ENCODE measurements at places on chromosomes 3 and 15. TPM values are rescaled to one million over a fixed set of nuclear protein-coding genes. Genes with fewer than 3 reads are reported as not detected.
A peak's percentile ranks its signal among the peaks of the same experiment; 100 is the strongest.

Gene SERINC4
- 0.18 TPM for total RNA-seq

DNA sequence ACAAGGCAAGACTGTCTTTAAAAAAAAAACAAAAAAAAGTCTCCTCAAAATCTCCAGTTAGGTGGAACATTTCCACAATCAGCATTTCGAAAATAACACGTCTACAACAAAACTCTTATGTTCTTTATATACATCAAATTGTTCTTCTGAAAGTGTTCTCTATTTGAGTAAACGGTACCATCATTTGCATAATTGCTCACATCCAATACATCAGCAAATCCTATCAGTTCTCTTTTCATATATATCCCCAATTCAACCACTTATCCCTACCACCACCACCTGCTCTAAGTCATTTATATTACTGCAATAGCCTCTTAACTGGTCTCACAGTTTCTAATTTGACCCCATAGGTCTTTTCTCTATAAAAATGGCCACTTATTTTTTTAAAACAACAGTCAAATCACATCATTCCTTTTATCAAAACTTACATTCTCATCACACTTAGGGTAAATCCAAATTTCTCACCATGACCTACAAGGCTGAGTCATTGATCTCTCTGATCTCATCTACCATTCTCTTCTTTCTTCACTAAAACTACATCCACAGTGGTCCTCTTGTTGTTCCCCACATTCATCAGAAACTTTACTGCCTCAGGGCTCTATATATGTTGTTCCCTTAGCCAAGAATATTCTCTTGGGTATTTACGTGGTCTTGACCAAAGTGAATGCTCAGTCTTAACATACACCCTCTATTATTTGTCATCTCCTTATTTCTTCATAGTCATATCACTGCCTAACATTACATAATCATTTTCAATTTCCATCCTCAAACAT, 237.0 kb downstream of the SCAPER start:
- H3K4me1 ChIP-seq, result no peaks in the 10 kb centered on the region
- H3K27me3 ChIP-seq, result no peaks in the 10 kb centered on the region
- H3K27ac ChIP-seq, result no peak overlapping the region
- no peak for DNase-seq
- H3K36me3 ChIP-seq, result no peaks in the 10 kb centered on the region
- no peak overlapping the region for H3K4me3 ChIP-seq

DNA sequence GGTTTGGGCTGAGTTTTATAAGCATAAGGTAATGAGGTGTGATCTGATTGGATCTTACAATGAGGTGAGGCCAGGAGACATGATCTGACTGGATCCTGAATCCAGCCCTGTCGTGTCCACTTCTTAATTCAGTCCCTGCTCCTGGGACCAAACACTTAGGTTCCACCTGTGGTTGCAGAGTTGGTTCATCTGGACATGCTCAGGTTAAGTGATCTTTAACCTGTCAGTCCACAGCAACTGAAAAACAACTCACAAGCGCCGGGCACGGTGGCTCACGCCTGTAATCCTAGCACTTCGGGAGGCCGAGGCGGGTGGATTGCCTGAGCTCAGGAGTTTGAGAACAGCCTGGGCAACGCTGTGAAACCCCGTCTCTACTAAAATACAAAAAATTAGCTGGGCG, 679.3 kb upstream of the ALCAM start:
- no peak overlapping the region for H3K27ac ChIP-seq
- no peaks in the 10 kb centered on the region for H3K36me3 ChIP-seq
- H3K4me3 ChIP-seq, result no peak overlapping the region
- DNase-seq, result no peak
- no peaks in the 10 kb centered on the region for H3K4me1 ChIP-seq

GRCh38 chr3:155325263-155325835, 31.9 kb upstream of the STRIT1 start:
- no peaks in the 10 kb centered on the region for H3K4me1 ChIP-seq
- no peak overlapping the region for H3K27ac ChIP-seq
- no peak for DNase-seq

DNA sequence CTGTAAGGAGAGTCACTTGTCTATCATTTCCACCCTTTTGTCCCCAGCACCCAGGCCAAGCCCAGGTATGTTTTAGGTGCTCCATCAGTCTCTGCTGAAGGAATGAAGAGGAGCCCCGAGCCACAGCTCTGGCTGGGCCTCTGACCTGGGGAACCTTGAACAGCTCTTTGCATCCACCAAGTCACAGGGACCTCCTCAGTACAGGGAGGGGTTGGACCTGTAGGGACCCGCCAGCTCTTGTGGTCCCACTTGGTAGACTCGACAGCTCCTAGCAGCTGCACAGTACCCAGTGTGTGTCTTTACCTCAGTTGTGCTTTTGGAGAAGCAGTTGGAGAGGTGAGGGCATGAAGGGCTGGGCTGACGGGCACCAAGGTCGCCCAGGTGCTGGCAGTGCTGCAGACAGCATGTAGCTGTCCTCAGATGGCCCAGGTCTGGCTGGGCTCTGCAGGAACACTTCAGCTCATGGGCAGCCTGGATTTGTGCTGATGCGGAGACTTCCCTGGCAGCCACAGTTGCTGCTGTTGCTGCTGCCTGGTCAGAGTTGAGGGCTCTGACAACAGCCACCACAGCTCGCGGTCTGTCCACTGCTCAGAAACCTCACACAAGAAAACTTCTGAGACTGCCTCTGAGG, 123.6 kb downstream of the CACNA1D start:
- H3K4me1 ChIP-seq, result peaks cover 2% of the 10 kb centered on the region
- no peak overlapping the region for H3K27ac ChIP-seq

DNA sequence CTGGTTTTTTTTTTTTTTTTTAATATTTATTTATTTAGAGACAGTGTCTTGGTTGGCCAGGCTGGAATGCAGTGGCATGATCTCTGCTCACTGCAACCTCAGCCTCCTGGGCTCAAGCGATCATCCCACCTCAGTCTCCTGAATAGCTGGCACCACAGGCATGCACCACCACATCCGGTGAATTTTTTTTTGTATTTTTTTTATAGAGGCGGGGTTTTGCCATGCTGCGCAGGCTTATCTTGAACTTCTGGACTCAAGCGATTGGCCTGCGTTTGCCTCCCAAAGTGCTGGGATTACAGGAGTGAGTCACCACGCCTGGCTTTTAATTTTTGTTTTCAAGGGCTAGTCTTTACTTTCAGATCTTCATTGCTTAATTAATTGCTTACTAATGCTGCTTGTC, 13.1 kb downstream of the PCCB start:
- no peak overlapping the region for H3K4me3 ChIP-seq
- no peak for DNase-seq
- no peaks in the 10 kb centered on the region for H3K27me3 ChIP-seq
- H3K4me1 ChIP-seq, result no peaks in the 10 kb centered on the region
- H3K36me3 ChIP-seq, result peaks cover 16% of the 10 kb centered on the region

- no peak overlapping the region for H3K4me3 ChIP-seq
- H3K27ac ChIP-seq, result no peak overlapping the region
- DNase-seq, result no peak
- H3K27me3 ChIP-seq, result no peaks in the 10 kb centered on the region
- H3K4me1 ChIP-seq, result no peaks in the 10 kb centered on the region
- H3K36me3 ChIP-seq, result no peaks in the 10 kb centered on the region
These were observed 225.7 kb upstream of the PPP2R3A start for GRCh38 chr3:135739779-135740178.

Gene RPSA
- 1,053 TPM for total RNA-seq

DNA sequence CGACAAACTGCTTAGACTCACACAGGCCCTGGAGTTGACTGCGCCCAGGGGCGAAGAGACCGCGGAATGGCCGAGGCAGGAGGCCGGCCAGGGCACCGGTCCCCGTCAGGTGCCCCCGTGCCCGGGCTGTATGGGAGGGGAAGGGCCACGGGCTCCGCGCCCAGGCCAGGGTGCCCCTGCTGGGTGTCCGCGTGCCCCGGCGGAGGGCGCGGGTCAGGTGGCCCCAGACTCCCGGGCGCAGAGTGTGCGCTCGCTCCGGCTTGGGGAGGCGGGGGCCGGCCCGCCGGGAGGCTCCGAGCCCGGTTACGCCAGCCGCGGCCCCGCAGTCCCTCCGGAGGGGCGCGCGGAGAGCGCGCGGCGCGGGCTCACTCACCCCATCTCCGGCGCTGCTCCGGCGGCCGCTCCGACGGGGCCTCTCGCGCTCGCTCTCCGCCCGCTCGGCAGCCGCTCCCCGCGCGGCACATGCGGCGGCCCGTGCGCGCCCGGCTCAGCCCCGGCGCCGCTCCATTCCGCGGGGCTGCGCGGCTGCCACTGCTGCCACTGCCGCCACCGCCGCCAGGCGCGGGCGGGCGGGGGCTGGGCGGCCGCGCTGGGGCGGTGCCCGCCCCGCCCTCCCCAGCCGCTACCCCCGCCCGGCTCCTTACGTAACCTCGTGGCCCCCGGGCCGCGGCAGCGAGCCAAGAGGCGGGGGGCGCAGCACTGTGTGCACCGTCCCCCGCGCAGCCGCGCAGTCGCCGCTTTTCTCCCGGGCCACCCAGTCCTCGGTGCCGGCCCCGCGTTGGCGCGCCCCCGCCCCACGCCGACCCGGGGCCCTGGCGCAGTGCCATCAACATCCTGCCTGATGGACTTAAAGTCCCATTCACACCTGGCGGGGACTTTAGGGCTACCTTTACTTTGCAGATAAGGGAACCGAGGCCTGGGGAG, at the start of gene HOMER2:
HOMER2 (minus strand) TSS at position 563 of the 924 bp plus-strand sequence; CDS start at position 378, 185 bp downstream.
- peak within 1 kb of the TSS; percentile 63 for H3K27ac ChIP-seq
- H3K4me1 ChIP-seq, result no peaks in the 10 kb centered on the region
- peak; percentile 52 for DNase-seq
- no peaks in the 10 kb centered on the region for H3K36me3 ChIP-seq

Gene FBLN2
- 43.4 TPM for total RNA-seq

DNA sequence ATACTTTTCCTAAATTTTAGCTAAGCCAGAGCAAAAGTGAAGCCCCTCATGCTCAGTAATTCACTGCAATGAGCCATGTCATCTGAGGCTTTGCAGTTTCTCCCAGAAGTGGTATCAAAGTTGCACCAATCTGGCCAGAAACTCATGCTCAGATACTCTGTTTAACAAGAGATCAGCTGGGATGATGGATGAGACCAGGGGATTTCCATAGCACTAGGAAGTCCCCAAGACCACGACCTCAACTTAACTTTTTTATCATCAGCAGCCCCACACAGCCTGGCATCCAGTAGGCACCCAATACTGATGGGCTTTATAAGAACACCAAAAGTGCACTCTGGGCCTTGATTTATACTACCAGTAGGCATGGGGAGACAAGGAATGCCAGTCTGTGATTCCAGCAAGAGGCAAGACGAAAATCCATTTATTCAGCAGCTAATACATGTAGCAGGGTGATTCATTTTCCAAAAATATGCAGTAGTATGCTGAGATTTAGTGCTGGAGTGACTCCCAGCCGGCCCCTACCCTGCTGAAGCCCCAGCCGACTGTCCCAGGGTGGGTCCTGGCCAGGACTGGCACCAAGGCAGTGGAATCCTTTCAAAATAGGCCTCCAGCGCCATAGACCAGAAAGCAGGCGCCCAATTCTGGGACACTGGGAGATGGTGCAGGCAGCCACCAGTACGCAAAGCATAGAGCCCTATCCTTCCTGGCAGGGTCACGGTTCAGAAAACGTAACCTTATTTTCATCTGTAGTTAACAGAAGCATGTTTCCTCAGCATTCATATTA, 612 bp upstream of the LDHAL6B start:
- H3K27ac ChIP-seq, result no peak overlapping the region
- no peak for DNase-seq

Gene ZBTB38
- 83.0 TPM for total RNA-seq

Gene SLC49A4
- 12.5 TPM for total RNA-seq

DNA sequence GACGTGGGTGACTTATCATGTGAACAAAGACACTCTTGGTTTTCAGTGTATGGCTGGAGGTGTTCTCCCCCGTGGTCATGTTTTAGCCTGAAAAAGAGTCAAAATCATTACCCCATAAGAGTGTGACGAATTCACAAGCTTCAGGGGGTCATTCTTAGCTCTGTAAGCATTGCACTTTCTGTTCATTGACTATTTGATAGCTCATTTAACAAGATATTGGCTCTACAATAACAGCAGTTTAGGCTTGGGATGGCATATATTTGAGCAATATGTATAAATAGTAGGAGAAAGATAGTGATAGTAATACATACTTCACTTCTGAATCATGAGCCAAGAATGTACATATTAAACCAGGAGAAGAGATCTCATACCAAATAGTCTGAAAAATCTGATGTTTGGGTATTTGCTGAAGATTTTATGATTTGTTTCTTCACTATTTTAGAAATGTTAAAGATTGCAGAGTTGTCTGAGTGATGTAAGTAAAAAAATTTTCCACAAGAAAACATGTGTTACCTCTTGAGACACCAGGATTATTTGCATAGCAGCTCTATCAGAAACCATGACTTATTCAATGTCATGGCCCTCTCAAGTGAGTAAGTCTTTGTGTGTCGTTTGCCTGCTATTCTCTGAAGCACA, 996.0 kb downstream of the OTOL1 start:
- no peak overlapping the region for H3K27ac ChIP-seq
- no peak for DNase-seq
- no peak overlapping the region for H3K4me3 ChIP-seq
- no peaks in the 10 kb centered on the region for H3K4me1 ChIP-seq
- H3K27me3 ChIP-seq, result no peaks in the 10 kb centered on the region
- H3K36me3 ChIP-seq, result no peaks in the 10 kb centered on the region

- H3K36me3 ChIP-seq, result no peaks in the 10 kb centered on the region
- no peaks in the 10 kb centered on the region for H3K4me1 ChIP-seq
- no peak overlapping the region for H3K4me3 ChIP-seq
- H3K27me3 ChIP-seq, result peaks cover 5% of the 10 kb centered on the region
- DNase-seq, result no peak
- no peak overlapping the region for H3K27ac ChIP-seq
These were observed 773.2 kb downstream of the OTOL1 start for GRCh38 chr3:162269636-162270458.

Gene PLA2G4D
- 0.15 TPM for total RNA-seq

Gene ZNF774
- total RNA-seq, result 2.5 TPM

GRCh38 chr15:58513008-58513407, 81.2 kb downstream of the LIPC start:
- no peaks in the 10 kb centered on the region for H3K27me3 ChIP-seq
- H3K27ac ChIP-seq, result no peak overlapping the region
- H3K4me3 ChIP-seq, result no peak overlapping the region
- no peaks in the 10 kb centered on the region for H3K4me1 ChIP-seq
- no peaks in the 10 kb centered on the region for H3K36me3 ChIP-seq

GRCh38 chr15:32730677-32731654, 13.2 kb downstream of the GREM1 start:
- no peak overlapping the region for H3K27ac ChIP-seq
- H3K4me1 ChIP-seq, result no peaks in the 10 kb centered on the region
- H3K27me3 ChIP-seq, result no peaks in the 10 kb centered on the region
- no peak overlapping the region for H3K4me3 ChIP-seq
- peak; percentile 25 for DNase-seq
- no peaks in the 10 kb centered on the region for H3K36me3 ChIP-seq
